HFF-Myc (cell line): ENCODE measurements at places on chromosomes 7 and 10.

DNA sequence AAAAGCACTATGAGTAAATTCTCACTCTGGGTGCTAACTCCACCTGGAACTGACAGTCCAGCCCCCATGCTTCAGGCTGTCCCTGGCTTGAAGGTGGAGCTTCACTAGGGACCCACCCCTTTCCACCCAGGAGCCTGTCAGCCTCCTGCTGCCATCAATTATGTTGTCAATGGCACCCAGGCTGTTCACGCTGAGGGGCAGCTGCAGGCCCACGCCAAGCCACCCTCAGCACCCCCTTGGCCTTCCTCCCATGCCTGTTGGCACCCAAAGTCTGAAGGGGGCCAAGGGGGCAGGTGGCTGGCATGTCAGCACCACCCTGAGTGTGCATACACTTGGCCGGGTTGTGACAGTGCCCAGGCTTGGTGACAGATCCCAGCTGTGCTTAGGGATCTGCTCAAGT, 149.3 kb downstream of the NXPH1 start:
- DNase-seq, result no peak

- DNase-seq, result no peak
Measured at GRCh38 chr7:157429680-157430224, 92.9 kb downstream of the DNAJB6 start.

DNA sequence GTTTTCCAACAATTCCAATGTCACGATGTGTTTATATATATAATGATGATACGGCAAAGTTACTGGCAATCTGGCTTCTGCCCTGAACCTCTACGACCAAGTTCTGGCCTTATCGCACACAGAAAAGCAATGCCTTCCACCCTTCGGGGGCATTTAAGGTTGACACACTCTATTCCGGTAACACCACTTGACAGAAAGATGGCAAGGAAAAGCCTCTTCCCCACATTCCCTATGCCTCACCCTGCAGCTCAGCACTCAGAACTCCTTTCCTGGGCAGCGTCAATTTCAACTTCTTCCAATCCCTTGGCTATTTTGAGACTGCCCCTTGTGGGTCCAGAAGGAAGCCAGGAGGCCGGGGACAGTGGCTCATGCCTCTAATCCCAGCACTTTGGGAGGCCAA, 2.5 kb upstream of the ADRB1 start:
- DNase-seq, result no peak

DNA sequence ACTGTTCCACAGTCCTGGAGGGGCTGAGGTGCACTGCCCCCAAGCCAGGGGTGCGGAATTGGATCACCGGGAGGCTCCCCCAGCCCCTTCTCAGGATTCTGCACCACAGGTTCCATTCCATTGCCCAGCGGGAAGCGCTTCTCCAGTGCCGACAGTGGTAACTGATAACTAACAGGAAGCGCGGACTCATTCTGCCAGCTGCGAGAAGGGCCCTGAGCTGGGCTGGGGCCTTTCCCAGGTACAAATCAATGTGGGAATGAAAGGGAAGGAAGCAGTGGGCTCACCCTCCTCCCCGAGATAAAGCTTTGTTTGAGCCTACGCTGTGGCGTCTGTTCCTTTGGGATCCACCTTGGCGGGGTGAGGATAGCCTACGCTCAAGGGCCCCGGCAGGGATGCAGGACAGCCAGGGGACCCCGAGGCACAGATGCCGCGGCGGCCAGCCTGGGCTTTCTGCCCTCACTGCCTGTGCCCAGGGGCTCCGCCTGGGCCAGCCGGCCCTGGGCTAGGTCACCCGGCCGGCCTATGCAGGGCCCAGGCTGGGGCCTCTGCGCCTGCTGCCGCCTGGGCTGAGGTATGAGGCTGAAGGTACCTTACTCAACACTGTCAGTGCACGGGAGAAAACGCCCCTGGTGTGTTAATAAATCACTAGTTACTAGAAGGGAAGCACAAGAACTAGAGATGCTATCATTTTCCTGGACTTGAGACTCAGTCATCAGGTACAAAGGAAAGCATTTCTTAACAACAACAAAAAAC, 39.4 kb downstream of the EN2 start:
- DNase-seq, result no peak

GRCh38 chr7:106911959-106912358, 46.9 kb downstream of the PIK3CG start:
- DNase-seq, result no peak

DNA sequence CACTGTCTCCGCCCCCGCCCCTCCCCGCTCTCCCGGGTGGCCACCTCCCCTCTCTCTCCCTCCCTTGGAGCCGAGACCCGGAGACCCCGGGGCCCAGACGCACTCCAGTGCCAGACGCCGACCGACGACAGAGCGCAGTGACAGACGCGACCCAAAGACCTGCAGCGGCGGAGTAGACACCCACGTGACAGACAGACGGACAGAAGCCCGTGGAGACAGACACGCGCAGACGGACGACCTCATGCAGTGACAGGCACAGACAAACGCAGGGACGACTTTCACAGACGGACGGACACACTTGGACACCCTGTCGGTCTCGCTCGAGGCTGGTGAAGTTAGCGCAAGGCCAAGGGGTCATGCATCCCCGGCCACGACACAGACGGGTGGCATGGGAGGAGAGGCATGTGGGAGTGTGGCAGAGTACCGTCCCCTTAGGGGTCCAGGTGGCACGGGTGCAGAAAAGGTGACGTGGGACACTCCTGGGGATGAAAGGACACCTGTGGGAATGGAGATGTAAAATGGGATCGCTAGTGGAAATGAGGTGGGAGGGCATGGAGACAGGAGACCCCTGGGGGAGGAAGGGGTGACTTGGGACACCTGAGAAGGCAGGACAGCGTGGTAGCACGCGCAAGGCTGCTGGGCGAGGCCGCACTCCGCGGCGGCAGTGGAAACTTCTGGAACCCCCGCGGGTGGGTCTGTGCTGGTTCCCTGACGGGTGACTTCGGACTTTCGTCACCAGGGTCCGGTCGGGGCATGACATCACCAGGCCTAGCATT, 456 bp upstream of the ACHE start:
- no peak for DNase-seq

DNA sequence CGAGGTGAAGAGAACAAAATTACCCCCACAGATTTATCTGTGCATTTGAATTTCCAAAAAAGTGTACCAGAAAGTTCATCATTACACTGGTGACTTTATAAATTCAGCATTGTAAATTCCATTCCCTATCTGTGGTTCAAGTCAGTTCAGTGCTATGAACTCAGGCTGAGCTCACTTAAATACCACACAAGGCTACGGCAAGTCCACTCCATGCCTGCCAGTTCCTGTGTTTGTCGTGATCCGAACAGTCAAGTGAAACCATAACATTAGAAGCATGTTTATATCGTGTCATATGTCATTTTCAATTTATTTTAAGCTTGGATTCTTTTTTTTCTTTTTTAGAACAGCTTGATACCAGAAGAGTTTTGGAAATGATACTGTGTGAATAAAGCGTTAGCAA, 14.8 kb downstream of the MBL2 start:
- no peak for DNase-seq

DNA sequence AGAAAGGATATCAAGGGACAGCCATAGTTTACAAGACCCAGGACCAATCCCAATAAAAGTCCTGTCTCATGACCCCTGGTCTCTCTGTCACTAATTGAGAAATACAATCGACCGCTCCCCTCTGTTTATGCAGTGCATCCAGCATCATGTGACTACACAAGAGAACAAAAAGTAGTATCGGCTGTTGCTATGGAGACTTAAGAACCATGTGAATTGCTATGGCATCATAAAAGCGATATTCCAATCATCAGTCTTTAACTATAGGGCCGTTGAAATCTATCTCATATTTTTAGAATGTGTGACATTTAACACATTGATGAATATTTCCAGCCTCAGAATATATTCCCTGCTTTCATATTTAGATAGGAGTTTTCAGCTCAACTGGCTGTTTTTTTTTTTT, 139.3 kb downstream of the FRMD4A start:
- no peak for DNase-seq

- no peak for DNase-seq
Measured at GRCh38 chr10:51846856-51847506, 147.6 kb upstream of the CSTF2T start.

DNA sequence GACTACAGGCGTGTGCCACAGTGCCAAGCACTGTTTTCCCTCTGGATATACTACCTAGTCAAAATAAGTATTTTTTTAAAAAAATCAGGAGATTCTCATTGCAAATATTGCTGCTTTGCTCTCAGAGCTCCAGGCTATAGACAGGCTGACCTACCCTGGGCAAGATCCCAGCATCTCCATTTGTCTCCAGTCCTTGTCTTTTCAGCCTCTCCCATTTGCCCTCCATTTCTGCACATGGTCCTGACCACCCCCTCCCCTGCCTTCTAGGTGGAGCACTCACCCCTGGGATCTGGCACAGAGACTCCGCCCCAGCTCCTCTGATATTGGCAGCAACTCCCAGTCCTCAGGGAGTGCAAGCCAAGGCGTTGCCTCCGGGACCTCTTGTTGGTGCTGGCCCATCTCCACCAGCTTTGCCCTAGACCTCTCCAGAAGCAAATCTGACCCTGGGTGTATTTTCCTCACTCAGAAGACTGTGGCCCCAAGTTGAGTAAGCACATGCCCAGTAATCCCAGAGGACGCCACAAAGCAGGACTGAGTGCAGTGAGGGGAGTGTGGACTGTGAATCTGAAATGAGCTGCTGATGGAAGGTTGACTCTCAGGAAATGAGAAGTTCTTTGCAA, 120.6 kb downstream of the MTPAP start:
- DNase-seq, result no peak
